ENCODE measurements at places on chromosomes 6 and 20. TPM values are rescaled to one million over a fixed set of nuclear protein-coding genes. Genes with fewer than 3 reads are reported as not detected.
A peak's percentile ranks its signal among the peaks of the same experiment; 100 is the strongest.

Gene PGBD1
- polyA plus RNA-seq: 4.1 TPM

GRCh38 chr6:147390909-147391536 lies 117.5 kb upstream of the SAMD5 start:
- DNase-seq: peak; percentile 29

DNA sequence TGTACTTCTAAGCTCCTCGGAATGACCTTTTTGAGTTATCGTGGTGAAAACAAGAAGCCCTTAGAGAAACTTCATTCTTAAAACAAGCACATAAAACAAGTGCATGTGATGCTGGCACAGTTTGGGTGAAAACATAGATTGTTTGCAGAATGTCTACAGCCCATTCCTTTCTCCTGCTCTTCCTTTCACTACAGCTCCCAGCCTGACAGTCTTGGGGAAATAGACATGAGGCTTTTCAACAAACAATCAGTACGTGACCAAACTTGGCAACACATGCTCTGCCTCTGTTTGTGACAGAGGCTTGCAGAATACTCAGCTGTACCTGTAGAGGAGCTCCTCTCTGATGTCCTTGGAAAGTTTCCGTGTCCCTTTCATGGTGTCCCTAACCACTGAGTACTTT lies 321.6 kb downstream of the ZFAND3 start:
- no peak for DNase-seq

DNA sequence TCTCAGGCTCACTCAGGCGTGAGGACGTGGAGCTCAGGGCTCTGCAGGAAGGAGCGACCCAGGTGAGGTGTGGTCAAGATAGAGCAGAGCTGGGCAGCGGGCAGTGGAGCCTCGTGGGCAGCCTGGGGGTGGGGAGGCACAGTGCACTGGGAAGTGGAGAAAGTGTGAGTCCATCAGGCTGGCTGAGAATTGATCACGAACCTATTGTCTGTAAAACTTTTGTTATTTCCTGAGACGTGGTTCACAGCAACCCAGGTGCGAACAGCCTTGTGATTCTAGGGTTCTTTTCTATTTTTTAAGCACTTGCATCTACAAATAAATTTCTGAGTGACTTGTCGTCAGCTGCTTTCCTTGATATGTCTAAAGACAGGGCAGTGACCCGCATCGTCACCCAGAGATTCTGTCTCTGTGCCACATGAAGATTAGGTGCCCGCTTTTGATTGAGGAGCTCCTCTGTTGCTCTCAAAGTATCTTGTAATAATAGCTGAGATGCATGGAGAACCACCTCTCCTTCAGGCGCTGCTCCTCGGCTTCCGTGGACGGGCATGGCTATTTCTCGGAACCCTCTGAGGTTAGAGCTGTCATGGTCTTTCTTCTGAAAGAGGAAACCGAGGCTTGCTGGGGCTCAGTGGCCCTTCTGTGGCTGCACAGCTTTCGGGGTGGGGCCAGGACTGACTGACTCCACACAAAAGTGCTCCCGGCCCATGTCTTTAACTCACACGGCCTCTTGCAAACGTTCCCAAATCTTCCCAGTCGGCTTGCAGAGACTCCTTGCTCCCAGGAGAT lies 662 bp upstream of the CCR6 start:
- no peak for DNase-seq

Gene SLC22A1
- 1.6 TPM for polyA plus RNA-seq

Gene DNAH8
- not detected for polyA plus RNA-seq

- no peak for DNase-seq
Observed at GRCh38 chr20:47982574-47983360, 197.5 kb upstream of the SULF2 start.

DNA sequence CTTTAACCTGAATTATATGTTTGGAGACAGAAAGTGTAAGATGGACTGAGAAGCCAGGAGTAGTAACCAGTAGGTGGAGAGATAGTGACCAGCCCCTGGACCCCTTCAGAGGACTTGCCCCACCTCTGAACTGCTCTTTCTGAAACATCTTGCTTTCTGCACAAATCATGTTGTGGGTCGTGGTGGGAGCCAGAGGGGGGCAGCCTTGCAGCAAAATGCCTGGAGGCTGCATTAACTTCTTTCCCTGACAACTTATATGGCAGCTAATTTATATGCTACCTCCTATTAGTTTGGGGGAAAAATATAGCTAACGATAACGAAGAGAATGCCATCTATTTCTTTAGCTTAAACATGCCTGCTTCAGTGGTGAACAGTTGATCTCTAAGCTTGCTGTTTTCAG lies 859.8 kb downstream of the MAFB start:
- no peak for DNase-seq

GRCh38 chr6:166627875-166628801 lies 1.1 kb upstream of the RPS6KA2 start:
- DNase-seq: no peak

DNA sequence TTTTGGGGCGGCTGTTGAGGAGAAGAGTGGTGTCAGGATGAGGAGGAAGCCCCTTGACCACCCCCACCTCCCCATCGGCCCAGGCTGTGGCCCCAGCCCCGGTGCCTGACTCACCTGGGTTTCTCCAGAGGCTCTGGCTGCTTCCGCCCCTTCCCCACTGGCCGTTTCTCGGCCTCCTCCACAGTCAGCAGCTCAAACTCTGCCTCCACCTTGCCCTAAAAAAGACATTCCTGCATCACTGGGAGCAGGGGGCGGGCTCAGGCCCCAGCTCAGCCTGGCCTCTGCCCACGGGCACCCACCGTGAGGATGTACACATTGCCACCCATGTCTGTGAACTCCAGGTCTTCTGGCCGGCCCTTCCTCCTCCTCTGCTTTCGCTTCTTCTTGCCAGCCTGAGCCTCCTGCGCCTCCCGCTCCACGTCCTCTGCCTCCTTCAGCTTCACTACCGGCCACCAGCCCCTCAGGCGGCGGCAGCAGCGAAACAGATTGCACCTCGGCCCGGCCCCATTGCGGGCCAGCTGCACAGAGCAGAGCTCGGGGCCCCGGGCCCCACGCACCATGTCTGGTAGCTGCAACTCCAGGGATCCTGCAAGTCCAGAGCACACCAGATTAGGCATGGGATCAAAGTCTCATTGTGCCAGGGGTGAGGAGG lies 17.3 kb downstream of the ERGIC3 start:
- no peak for DNase-seq

Gene ZGPAT
- 23.9 TPM for polyA plus RNA-seq

GRCh38 chr6:57974653-57975052 lies 657.2 kb downstream of the PRIM2 start:
- DNase-seq: no peak

DNA sequence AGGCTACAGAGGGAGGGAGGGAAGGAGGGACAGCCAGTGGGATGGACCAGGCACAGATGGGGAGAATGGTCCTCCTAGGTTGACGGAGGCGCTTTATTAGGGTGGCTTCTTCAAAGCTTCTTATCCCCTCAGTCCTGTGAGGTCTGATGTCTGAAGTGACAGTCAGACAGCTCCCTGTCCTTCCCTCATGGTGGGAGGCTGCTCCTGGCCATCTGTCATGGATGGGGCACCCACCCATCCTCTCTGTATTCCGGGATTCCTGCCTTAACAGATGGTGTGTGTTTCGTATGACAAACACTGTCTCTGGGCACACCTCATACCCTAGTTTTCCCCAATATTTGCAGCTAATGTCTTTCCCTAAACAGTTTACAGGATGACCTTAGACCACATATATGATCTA lies 7.9 kb downstream of the RIN2 start:
- DNase-seq: no peak

Data from A549 (cell line).